Suppressor macrophage treated with lipopolysaccharide for 1 hour (primary cell): ENCODE measurements at places on chromosomes 6 and 20.

- no peak for DNase-seq
Measured at GRCh38 chr20:34566978-34567891, 8.7 kb downstream of the MAP1LC3A start.

- no peak for DNase-seq
Measured at GRCh38 chr20:36310215-36310981, 4.3 kb downstream of the DLGAP4 start.

GRCh38 chr20:18166241-18166881 lies 28.7 kb downstream of the KAT14 start:
- no peak for DNase-seq

DNA sequence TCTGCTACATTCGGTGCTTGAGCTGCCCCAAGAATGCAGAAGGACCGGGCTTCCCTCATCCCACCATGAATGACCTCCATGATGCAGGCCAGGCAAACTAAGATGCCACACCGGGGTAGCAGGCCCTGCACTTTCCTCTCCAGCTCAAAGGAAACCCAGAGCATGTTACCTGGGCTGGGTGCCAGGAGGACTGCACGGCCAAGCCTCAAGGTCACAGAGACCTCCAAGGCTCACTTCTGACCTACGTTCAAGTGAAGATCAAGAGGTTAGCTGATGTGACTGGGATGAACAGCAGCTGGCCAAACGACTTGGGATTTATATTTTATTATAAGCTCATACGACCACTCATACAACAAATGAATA lies 501.8 kb downstream of the CD83 start:
- no peak for DNase-seq

- no peak for DNase-seq
Measured at GRCh38 chr6:107105511-107106116, 9.7 kb downstream of the BEND3 start.

DNA sequence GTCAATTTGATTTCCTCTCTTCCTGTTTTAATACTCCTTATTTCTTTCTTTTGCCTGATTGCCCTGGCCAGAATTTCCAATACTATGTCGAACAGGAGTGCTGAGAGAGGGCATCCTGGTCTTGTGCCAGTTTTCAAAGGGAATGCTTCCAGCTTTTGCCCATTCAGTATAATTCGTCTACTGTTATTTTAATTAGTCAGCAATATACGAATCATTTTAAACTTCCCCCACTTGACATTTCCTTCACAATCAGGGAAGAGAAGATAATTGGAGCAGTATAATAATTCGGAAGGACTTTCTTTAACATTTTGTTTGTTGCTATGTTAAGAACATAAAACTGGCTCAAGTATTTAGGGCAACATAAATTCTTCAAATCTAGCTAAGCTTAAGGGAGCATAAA lies 860.3 kb upstream of the SLC35B3 start:
- no peak for DNase-seq

DNA sequence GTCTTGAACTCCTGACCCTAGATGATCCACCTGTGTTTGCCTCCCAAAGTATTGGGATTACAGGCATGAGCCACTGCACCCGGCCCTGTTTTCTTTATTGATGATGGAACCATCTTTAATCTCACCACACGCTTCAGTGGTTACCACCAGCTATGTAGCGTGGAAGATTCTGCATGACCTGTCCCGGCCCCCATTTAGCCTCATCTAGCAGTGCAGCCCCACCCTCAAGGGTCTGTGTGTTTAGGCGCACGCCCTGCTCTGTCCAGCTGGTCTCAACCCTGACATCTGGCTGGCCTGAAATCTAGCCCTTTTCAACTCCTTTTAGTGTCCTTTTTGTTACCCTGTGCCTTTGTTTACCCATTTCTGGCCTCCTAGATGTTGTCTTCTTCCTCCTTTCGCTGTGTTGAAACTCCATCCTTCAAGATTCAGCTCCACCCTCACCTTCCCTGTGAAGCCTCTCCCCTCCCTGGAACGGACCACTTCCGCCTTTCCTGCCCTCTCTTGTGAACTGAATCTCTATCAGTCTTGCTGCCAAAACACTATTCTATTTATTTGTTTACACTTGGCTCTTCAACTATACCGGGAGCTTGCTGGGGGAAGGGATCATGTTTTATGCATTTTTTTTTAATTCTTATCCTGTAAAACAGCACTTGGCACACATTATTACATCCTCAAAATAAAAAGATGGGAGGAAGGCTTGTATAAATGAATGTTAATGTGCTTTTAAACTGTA lies 101.0 kb upstream of the MTHFD1L start:
- no peak for DNase-seq

DNA sequence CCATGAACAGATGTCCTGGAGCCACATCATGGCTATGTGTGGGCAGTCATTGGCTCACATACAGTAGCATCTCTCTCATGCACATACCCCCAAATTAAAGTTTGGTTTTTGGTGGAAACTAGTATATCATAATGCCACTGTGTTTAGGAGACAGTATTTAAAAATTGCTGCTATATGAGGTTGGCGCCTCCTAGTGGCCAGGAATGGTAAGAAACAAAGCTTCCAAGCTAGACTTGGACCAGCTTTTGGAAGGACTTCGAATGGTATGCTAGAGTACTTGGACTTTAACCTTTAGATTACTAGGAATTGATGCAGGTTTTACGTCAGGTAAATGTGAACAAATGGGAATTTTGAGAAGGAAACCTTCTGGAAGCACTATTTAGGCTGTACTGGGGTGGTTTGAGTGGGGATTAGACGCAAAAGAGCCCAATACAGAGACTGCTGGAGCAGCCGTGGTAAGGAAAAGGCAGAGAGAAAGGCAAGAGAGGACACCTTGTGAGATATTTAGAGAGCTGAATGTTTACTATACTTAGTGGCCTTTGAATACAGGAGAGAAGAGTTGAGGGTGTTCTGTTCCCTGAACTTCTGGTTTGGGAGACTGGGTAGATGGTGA lies 23.8 kb downstream of the PRSS35 start:
- peak; percentile 78 for DNase-seq

DNA sequence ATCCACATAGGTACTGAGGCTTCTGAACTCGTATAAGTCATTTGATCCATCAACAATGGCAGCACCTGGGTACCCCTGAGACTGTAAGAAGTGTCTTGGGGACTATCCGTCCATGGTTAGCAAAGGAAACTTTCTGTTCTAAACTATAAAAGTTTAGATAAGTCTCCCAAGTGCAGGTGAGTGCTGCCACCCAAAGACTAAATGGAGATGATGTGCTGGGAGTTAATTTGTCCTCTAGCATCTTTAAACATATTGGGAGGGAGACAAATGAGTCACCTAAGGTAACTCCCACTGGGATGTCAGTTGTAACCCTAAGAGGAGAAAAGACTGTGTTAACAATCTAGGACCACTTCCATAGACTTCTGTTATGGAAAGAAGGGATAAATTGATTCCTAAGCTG lies 6.2 kb downstream of the BEND6 start:
- DNase-seq = no peak

- no peak for DNase-seq
Measured at GRCh38 chr6:168908166-168908565, 345.5 kb downstream of the THBS2 start.

- DNase-seq = no peak
Measured at GRCh38 chr6:99613705-99614429, 7.2 kb downstream of the PRDM13 start.

GRCh38 chr20:50491926-50492634 lies 18.1 kb upstream of the PTPN1 start:
- DNase-seq = no peak

GRCh38 chr6:99933129-99933528 lies 60.9 kb downstream of the MCHR2 start:
- no peak for DNase-seq

GRCh38 chr6:135972586-135972985 lies 121.1 kb downstream of the PDE7B start:
- no peak for DNase-seq

DNA sequence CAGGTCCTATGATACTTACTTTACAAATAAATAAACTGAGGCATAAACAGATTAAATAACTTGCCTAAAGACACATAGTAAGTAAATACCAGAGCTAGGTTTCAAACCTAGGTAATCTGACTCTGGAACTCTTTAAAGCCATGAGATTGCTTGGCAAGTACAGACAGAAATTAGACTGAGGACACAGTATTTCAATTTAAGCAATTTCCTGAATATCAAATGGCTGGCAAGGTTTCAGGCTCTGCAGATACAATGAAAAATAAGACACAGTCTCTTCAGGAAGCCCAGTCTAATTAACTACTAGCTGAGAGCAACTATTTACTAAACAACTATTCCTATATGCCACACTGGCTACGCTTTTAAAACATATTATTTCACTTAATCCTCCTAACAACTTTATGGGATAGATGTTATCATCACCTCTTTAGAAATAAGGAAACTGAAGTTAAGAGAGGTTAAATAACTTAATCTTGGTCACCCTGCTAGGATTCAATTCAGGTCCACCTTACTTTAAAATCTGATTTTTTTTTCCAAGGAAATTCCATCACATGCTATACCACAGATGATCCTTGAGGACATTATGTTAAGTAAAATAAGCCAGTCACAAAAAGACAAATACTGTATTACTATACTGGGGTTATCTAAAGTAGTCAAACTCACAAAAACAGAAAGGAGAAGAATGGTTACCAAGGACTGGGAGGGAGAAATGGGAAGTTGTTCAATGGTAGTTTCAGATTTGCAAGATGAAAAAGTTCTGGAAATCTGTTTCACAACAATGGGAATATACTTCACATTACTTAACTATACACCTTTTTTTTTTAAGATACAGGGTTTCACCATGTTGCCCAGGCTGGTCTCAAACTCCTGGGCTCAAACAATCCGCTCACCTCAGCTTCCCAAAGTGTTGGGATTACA lies 4.1 kb downstream of the TRPC4AP start:
- DNase-seq = peak; percentile 60

GRCh38 chr6:150549674-150550101 lies 50.0 kb upstream of the PLEKHG1 start:
- DNase-seq = no peak

- no peak for DNase-seq
Measured at GRCh38 chr20:23877524-23877923, 2.0 kb downstream of the CST5 start.

GRCh38 chr20:24502661-24503060 lies 33.2 kb downstream of the SYNDIG1 start:
- DNase-seq = no peak

DNA sequence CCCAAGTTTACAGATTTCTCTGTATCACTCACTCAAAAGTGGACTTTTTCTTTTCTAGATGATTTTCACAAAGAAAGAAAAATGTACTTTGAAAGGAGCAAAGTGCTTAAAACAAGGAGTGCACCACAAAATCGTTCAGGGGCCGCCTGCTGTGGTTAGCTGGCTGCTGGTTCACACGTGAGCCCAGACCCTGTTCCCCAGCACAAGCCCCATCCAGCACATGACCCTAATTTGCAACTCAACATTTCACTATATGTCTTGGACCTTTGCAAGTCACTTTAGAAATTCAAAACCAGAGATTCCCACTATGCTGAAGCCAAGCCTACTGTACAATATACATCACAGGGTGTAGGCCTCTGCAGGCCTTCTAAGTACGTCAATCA lies 95.5 kb upstream of the NHSL1 start:
- no peak for DNase-seq

- peak; percentile 75 for DNase-seq
Measured at GRCh38 chr20:31833130-31833930, 12.1 kb downstream of the FOXS1 start.

- no peak for DNase-seq
Measured at GRCh38 chr6:129094147-129094546, 211.2 kb downstream of the LAMA2 start.

- DNase-seq = no peak
Measured at GRCh38 chr6:98669371-98669770, 165.0 kb upstream of the POU3F2 start.

DNA sequence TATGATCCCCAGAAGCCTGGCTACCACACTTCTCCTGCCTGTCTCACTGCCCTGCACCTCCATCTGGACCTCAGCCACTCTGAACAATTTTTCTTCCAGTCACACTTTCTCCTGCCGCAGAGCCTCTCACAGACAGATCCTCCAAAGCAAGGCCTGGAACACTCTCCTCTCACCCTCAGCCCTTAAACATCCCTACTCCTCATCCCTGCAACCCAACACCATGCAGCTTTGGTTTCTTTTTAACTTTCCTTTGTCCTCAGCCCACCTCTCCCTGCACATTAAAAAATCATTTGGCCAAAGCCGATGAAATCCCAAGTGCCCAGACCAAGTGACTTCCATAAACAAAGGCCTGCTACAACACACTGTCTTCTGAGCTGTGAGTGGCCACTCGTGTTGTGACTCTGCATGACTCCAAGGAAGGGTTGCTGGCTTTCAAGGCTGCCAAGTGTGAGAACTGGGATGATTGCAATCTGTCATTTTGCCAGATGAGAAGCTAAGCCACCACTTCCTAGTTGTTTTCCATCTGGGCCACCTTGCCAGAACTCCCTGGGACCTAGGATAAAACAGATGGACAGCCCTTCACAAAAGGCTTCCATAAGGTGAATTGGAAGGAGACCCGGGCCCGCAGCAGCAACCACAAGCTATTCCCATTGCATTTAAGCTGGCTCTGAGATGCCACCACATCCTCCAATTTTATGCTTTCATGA lies 144.4 kb upstream of the SSTR4 start:
- no peak for DNase-seq

- DNase-seq = no peak
Measured at GRCh38 chr6:75396005-75396800, 97.4 kb downstream of the FILIP1 start.
